Neural crest cell (in vitro differentiated cells): ENCODE measurements at places on chromosomes 3 and 15. TPM values are rescaled to one million over a fixed set of nuclear protein-coding genes. Genes with fewer than 3 reads are reported as not detected.
A peak's percentile ranks its signal among the peaks of the same experiment; 100 is the strongest.

DNA sequence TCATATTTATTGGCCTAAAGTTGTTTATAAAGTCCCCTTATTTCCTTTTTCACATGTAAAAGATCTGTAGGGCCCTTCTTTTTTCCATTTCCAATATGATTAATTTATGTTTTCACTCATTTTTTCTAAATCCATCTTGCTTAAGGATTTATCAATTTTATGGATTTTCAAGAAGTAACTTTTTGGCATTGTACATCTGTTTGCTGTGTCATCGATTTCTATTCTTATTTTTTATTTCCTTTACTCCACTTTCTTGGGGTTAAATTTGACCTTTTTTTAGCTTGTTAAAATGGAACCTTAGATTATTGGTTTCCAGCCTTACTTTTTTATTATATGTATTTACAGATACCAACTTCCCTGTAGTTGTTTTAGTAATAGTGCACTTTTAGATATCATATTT, 207.9 kb downstream of the LRTM1 start:
- no peak for DNase-seq

DNA sequence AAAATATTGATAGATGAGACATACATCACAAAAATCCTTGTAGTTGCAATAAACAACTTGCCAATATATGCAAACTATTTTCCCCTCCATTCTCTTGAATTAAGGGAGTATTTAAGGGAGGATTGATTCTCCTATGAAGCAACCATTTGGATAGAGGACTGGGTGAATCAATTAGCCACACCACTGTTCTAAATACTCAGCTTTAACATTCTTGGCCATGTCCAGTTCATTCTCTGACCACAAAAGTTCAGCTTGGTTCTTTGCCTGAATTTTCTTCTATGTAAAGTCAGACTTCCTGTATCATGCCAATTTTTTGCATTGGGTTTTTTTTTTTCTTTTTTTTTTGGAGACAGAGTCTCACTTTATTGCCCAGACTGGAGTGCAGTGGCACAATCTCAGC, 15.8 kb upstream of the SEC11A start:
- DNase-seq = no peak

DNA sequence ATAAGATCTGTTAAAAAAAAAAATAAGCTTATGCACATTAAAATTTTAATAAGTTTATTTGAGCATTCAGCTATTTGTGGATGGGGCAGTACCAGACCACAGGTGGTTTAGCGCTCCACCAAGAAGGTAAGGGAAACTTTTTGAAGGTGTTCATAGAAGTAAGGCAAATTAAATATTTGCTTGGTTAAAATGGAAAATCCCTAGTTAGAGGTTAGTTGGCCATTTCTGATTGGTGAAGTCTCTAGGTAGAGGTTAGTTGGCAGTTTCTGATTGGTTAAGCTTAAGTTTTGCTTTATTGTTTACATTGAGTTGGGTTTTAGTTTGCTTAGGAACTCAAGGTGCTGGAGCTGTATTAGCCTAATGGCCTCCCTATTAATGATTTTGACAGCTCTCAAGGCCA, 30.7 kb downstream of the SCN11A start:
- no peak for DNase-seq

DNA sequence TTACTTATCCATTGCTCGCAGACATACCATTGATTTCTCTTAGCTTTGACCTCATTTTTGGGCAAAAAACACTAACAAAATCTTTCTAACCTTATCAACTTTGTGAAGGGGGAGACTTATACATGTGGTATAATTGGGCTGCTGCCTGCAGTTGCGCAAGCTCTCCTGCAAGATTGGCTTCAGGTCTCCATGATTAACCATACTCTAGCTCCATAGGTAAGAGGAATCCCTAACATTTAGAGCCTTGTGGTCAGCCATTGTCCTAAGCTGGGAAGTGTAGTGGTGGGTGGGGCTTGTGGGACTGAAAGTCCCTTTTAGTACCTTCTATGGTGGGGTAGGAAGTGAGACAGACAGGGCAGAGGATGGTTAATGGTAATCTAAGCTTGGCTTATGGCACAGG, 179.6 kb upstream of the THRB start:
- no peak for DNase-seq

DNA sequence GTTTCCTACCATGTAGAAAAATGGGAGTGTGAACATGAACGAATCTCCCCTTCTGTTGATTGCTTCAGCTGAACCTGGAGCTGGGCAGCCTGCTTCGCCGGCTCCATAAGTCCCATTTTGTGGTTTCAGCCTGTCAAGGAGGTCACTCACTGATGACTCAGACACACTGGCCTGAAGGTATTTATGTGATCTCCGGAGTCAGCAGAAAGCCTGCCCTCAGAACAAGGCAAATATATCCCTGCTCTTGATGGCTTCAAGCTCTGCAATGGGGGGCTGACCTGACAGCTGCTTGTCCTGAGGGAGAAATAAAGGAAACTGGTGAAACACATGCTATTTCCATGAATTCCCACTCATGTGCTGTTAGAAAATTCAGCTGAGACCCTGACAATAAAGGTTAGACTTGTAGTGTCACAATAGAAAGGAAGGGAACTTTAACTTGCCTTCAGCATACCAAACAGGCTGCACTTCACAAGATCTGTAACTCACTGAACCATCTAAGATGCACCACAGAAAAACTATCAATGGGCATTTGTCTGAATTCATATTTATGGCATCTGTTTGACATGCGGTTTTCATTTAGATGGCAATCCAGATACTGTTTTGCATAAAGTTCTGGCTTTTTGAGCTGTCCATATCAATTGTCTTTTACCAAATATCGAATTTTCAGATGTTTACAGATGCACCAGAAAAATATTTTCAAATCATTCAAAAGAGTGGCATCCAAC, 282.0 kb upstream of the VEPH1 start:
- DNase-seq = no peak

DNA sequence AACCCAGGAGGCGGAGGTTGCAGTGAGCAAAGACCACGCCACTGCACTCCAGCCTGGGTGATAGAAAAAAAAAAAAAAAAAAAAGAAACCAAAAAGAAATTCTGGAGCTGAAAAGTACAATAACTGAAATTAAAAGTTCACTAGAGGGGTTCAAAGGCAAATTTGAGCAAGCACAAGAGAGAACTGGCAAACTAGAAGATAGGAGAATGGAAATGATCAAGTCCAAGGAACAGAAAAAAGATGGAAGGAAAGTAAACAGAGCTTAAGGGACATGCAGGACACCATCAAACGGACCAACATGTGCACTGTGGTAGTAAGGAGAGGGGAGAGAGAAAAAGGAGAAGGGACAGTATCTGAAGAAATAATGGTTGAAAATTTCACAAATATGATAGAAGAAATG, 12.9 kb downstream of the SNX4 start:
- DNase-seq = no peak

DNA sequence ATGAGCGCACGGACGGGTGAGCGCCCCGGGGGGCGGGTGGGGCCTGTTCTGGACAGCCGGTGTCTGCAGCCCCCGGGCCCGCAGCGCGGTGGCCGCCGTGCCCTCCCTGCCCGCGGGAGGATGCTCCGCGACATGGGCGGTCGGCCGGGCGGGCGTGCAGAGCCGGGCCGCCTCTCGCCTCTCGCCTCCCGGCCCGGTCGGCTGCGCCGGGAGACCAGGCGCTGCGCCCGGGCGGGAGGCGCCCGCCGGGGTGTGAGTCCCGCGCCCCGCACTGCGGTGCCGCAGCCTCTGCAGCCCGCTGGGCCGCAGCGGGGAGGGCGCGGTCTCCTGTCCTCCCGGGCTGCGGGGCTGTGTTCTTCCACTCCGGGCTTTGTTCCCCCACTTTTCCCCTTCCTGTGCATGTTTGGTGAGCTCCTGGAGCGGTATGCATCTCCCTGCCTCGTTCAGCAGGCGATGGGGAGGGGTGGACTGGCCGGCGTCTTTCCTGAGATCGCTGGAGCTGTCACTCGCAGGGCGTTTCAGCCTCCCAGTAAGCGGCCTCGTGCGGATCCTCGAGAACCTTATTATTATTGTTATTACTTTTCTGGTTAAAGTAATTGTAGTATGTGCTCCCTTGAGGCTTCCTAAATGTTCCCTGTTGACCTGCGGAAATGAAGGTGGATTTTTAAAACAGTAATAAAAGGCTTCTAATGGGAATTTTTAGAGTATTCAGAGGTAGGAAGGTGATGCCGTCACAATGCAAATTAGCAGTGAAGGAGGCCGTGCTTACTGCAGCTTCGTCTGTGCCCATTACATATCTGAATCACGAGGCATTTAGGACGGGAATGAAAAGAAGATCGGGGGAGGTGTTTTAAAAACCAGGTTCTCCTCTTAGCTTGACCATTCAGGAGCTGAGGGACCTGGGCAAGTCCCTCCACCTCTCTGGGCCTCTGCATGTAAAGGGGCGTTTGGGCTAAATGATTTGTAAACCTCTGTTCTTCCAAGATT, 593 bp downstream of the TMOD2 start:
- DNase-seq = peak; percentile 36

DNA sequence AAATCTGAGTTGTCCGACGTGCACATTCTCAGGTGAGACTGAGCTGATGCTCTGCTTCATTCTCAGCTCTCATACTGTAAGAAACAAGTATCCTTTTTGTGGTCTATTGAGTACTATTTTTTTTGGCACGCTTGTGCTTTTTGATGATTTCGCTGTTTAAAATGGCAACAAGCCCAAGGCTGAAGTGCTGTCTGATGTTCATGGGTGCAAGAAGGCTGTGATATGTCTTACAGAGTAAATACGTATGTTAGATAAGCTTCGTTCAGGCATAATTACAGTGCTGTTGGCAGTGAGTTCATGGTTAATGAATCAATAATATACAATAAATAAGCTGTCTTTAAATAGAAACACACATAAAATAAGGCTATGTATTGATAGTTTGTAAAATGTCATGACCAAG, 27.2 kb downstream of the AQR start:
- no peak for DNase-seq

KCNMB3 gene
- total RNA-seq = 3.1 and 3.3 TPM in 2 replicates

CCDC9B gene
- total RNA-seq = 0.33 TPM in 1 of 2 replicates, not detected in the other

OR4M2 gene
- not detected in 2 replicates for total RNA-seq
